OCI-M1 (cell line): ENCODE measurements at places on chromosomes 7 and 10.

- no peak for DNase-seq
These were observed 86.2 kb downstream of the ZNF365 start for GRCh38 chr10:62460393-62460792.

DNA sequence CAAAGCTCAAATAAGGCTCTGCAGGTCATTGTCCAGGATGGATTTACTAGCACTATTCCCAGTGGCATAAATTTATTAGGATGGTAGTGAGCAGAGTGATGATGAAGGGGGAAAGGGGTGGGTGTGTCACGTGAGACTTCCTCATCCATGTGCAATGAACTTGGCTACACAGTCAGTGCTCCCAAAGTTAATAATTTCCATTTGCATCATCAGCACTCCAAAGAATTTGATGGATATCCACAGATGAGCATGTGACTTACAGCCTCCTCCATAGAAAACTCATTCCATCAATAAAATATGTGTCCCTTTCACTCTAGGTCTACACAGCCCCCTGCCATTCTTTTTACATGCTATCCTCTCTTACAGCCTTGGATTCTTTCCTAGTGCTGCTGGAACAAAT is 142.6 kb upstream of the PLPP4 start:
- no peak for DNase-seq

GRCh38 chr10:92880233-92880861 is 32.0 kb downstream of the EXOC6 start:
- DNase-seq, result peak; percentile 85

GRCh38 chr7:15650787-15651186 is 35.7 kb downstream of the MEOX2 start:
- no peak for DNase-seq

- DNase-seq, result peak; percentile 49
These were observed 1.0 kb downstream of the CPED1 start for GRCh38 chr7:120989257-120990220.

GRCh38 chr10:16316733-16317390 is 119.9 kb upstream of the PTER start:
- no peak for DNase-seq

DNA sequence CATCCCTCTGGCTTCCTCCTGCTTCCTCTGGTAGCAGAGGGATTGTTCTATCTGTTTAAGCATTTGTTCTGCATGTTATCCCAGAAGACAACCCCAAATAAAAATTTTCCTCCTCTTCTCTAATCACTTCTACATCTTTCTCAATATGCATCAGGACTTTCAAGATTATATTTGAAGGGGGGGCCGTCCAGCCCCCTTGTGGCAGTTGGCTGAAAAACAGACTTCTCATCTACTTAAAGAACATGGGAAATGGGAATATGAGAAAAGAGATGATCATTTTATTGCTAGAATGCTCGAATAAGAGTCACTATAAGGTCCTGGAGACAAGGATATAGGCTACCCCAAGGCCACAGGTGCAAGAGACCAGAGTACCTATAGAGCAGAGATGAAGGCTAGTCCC is 466.0 kb downstream of the REEP3 start:
- no peak for DNase-seq

DNA sequence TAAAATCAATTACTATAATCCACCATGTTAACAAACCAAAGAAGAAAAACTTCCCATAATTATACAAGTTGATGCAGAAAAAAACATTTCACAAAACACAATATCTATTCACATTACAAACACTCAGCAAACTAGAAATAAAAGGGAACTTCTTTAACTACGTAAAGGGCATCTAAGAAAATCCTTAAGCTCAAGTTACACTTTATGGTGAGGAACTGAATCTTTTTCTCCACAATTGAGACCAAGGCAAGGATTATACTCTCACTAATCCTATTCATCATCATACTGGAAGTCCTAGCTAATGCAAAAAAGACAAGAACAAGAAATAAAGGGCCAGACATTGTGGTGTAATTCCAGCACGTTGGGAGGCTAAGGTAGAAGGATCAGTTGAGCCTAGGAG is 159.9 kb downstream of the ZNF365 start:
- DNase-seq, result no peak

DNA sequence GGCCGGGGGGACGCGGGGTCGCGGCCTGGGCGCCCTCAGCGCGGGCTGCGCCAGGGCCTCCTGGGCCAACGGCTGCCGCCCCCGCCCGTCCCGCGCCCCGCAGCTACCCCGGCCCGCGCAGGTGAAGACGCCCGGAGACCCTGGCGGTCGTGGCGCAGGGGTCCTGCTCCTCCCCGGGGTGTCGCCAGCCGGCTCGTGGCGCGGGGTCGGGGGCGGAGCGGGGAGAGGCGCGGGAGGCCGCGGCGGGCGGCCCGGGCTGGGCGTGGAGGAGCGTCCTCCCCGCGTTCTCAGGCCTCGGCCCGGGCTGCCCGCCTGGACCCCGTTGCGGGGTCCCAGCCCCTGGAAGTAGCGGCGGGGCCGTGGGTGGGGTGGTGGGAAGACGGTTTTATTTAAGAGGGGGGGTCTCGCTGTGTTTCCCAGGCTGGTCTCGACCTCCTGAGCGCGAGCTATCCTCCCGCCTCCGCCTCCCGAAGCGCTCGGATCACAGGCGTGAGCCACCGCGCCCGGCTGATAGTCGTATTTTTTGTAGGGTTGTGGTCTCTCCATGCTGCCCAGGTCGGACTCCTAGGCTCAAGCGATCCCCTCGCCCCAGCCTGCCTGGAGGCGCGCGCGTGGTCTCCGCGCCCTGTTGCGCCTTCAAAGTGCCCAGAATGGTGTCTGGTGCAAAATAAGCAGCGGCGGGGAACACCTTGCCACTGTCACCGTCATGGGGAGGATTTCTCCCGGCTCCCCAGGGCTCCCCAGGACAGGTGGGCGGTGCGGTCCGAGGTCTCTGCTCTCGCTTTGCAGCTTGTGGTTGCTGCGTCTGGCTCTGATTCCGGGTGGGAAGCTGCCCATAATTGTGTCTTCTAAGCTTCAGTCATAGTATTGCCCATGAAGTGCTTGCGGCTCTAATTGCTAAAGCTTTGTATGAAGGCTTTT is 15.3 kb upstream of the SUN1 start:
- DNase-seq, result peak; percentile 19

DNA sequence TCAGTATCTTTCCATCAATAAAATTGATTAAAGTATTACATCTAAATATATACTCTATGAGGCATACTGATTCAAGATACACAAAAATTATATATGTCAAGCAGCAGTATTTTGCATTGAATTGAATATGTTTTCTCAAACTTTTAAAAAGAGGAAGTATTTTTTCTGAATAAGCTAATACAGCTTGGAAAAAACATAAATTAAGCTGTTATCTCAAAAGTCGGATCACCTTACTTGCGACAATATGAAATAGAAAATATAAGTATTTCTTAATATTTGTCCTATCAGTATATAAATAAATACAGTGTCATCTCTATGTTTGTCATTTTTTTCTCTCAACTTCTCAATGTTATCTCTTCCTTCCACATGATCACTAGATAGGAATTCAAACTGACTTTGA is 139.3 kb downstream of the MBL2 start:
- DNase-seq, result peak; percentile 33

DNA sequence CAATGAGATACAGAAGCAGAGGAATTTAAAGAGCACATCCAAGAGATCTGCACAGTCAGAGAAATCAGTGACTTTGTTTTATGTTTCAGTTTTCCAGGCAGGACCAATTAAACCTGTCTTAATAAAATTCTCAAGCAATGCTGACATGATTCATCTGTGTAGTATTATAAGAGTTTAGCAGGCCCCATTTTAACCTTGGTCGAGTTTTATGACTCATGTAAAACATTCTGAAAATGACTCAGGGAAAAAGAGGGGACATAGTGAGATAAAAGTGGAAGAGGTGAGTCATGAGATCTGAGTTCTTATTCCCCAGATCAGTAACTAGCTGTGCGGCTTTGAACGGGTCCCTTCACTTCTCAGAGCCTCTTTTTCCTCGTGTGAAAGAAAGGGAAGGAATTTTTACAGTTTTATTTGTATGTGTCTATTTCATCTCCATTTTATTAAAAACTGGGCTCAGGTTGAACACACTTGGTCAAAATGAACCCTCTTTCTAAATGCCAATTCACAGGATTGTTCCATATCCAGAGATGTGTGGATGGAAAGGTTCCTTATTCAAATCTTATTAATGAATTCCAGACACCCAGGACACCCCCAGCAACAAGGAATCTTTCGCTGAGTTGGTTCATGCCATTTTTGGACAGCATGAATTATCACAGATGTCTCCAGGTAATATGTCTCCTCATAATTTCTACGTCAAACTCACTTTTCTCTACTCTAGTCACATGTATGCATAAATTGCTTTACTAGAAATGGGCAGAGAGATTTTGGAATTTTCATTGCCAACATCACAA is 143.2 kb downstream of the JAZF1 start:
- peak; percentile 72 for DNase-seq

DNA sequence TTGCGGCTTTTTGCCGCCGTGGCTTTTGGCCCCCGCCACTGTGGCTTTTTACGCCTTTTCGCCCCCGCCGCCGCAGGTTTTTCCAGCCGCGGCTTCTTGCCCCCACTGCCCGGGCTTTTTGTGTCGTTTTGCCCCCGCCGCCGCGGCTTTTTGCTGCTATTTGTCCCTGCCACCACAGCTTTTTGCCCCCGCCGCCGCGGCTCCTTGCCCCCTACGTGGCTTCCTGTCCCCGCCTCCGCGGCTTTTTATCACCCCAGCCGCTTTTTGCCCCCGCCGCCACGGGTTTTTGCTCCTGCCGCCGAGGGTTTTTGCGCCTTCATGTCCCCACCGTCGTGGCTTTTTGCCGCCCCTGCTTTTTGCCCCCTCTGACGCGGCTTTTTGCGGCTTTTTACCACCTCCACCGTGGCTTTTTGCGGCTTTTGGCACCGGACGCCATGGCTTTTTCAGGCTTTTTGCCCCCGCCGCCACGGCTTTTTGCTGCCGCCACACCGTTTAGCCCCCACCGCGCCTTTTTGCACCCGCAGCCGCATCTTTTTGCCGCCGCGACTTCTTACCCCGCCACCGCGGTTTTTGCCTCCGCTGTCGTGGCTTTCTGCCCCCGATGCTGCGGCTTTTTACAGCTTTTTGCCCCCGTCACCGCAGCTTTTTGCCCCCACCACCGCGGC is 637.0 kb downstream of the ZNF716 start:
- no peak for DNase-seq

DNA sequence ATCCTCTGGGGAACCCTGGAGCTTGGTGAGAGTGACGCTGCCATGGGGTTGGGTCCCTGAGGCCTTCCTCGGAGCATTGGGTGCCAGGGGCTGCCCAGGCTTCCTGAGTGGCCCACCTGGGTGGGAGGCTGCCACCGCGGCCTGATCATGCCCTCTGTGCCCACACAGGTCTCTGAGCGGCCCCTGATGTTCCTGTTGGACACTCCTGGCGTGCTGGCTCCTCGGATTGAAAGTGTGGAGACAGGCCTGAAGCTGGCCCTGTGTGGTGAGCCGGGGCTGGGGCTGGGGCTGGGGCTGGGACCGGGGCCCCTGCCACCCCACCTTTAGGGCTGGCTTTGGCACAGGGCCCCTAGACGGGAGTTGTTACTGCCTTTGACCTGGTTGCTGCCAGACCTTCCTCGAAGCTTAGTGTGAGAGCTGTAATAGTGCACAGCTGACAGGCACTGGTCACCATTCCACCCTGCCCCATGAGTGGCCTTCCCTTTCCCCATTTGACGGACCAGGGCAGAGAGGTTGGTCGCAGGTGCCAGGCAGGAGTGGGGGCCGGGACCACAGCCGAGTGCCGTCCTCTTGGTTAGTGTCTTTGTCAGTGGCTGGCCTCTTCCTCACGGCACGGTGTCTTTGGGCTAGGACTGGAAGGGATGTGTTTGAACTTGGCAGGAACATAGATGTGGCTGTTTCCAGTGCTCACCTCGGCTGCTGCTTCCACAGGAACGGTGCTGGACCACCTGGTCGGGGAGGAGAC is 8.2 kb downstream of the MTG1 start:
- no peak for DNase-seq
